Testis (tissue), 5 donors: ENCODE measurements at places on chromosomes 6 and 20. TPM values are rescaled to one million over a fixed set of nuclear protein-coding genes. Genes with fewer than 3 reads are reported as not detected.

GRCh38 chr6:140909156-140909555, 1223.6 kb upstream of the GJE1 start:
- no peak for DNase-seq

SNTA1 gene
- 135 TPM for total RNA-seq

DNA sequence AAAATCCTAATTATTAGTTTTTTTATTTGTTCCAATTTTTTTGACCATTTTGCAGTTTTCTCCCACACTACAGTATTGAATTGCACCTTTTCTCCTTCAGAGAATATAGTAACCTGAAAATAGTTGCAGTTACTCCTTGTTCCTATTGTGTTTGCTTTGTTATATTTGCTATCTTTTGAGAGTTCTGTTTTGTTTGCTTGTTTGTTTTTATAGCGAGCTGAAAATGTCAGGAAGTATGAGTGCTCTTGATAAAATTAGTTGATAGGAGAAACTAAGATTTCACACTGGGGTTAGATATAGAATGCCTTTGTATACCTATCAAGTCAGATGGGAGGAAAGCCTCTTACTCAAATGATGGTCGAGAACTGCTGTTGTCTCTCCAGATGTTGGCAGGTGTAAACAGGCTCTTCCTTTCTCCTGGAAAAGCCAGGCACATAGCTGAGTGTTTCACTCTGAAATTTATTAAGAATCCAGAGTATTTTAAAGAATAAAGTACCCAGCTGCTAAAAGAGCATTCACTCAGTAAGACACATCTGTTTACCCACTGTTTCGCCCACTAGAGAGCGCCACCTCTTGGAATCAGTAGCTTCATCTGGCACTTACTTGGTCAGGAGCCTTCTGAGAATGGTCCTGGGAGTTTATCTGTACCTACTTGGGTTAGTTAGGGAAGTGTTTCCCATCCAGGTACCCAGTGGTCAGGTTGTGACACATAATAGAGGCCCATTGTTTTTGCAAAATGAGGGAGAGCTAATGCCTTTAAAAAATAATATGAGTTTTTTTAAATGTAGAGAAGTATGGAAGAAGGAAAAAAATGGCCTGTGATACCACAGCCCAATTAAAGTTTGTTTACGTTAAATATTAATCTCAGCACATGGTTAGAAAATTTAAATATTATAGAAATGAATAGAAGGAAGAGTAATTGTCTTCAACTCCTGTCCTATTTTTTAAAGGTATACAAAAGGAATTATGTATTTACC, 11.2 kb downstream of the NT5DC1 start:
- DNase-seq: peak; percentile 46

- peak; percentile 31 for DNase-seq
These were observed 203.0 kb upstream of the TBX18 start for GRCh38 chr6:84967389-84967788.

- no peak for DNase-seq
These were observed 374.0 kb upstream of the NOX3 start for GRCh38 chr6:155829646-155830045.

FBXO9 gene
- total RNA-seq: 75.1 TPM

SNX9 gene
- total RNA-seq: 26.0 TPM

- DNase-seq: no peak
These were observed 11.7 kb upstream of the SULF2 start for GRCh38 chr20:47796971-47797370.

DNA sequence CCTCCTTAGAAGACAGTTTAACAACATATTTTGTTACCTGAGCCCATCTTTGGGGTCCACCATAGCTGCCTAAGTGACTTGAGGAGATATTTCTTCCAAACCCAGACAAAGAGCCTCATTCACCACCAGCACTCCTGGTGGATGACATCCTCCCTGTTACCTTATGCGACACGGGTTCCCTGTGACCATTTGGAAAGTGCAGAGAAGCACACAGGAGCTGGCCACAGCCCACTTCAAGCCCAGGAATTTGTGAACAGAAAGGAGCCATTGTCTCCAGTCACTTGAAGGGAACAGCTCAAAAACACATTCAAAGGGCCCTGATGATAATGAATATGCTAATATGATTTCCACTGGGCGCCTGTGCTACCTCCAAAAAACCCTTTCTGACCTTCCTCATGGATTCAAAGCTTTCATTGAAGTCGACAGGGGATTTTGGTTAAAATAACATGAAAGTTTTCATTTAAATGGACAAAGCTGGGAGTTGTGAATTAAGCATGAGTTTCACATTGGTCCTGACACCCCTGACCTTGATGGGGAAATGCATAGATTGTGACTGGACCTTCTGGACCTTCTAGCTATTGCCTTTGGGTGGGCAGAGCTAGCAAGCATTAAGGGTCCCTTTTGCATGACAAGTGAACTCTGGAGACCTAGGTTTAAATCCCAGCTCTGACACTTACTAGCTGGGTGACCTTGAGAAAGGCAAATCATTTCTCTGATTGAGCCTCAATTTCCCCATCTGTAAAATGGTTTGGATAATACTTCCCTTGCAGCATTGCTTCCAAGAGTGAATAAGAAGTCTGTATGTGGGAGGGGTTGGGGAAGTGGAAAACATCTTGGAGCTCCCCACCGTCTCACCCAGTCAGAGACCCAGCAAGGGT, 83.3 kb upstream of the SIRPA start:
- no peak for DNase-seq

DNA sequence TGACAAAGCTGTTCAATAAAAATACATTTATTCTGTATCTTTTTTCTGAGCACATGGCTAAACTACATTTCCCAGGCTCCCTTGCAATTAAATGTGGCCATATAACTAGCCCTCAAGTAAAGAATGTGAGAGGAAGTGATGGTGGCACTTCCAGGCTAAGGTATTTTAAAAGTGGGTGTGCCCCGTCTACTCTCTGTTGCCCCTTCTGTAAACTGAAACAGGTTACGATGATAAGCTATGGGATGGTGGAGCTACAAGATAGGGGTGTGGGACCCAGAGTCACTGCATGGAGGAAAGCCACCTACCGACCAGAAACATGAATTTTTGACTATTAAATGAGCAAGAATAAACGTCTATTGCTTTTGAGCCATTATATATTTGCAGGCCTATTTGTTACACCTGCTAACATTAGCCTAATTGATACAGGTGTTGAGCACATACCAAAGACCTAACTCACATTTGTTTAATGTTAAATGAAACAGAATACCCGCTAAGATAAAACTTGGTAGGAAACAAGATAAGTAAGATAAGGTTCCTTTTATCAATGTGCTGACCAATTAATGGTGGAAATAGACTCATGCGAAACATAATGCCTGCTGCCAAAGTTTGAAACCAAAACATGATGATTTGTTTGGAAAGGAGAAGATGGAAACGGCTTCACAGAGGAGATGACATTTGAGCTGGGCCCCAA, 3.1 kb downstream of the FYN start:
- DNase-seq: no peak

MAP7 gene
- total RNA-seq: 38.5 TPM

MAS1 gene
- total RNA-seq: 0.39 TPM

GRCh38 chr6:145278163-145278807, 457.0 kb downstream of the EPM2A start:
- DNase-seq: no peak

GRCh38 chr6:155771822-155772221, 316.2 kb upstream of the NOX3 start:
- DNase-seq: no peak

DNA sequence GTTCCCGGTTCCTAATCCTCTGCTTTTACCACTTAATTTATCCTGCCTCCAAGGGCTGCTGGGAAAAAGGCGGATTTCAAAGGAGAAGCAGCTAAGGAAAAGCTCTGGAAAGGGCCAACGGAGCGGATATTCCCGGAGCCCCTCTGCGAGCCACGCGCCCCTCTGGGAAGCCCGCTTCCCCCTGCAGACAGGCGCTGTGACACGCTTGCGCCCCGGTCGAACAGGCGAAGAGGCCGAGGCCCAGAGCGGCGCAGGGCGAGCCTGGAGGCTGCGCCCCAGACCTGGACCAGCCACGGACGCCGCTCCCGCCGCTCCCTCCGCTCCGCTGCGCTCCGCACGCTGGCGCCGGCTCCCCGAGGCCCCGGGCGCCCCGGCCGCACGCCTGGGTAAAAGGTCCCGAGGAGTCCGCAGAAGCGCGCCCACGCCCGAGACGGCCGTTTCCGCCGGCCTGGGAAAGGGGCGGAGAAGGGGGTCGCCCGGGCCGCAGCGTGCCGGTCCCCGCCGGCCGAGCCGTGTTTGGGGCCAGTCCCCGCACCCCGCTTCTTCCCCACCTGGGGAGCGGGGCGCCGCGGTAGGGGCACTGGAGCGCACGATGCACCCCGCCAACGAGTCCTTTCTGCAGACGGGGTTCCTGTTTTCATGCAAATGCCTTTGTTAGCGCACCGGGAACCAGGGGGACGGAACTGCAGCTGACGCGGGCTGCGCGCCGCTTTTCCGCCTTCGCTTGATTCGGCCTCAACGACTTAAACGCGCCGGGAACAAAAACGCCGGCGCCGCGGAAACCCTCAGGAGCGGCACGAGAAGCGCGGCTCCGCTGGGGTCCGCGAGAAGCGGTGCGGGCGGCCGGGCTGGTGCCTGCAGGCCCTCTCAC, 91.9 kb upstream of the SIRPA start:
- peak; percentile 60 for DNase-seq

- DNase-seq: peak; percentile 70
These were observed 111.2 kb upstream of the MMS22L start for GRCh38 chr6:97394160-97394748.

DNA sequence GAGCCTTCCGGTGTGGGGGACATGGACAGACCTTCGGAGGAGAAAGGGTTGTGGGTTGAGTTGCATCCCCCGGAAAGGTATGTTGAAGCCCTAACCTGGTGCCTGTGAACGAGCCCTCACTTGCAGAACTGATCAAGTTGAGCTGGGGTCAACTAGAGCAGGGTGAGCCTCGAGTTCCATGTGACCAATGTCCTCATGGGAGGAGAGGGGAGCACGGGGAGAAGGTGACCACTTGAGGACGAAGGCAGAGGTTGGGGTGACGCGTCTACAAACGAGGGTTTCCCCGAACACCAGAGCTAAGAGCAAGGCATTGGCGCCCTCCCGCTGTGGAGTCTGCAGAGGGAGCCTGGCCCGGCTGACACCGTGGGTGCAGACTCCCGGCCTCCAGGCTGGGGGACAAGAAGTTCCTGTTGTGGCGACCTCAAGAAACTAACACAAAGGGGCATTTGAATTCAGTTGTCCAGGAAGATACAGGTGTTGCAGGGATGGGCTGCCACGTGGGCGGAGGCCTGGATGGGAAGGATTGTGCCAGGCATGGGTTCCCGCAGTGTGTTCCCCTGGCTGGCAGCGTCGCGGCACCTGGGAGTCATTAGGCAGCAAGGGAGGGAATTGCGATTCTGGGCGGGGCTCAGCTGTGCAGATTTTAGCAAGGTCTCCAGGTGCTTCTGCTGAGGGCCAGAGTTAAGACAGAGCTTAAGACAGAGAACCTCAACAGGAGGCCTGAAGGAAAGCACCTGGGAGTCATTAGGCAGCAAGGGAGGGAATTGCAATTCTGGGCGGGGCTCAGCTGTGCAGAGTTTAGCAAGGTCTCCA, 20.4 kb upstream of the UNC93A start:
- no peak for DNase-seq

- no peak for DNase-seq
These were observed 42.2 kb downstream of the PPP1R14C start for GRCh38 chr6:150184850-150185731.

GRCh38 chr6:4901386-4902061, 102.3 kb downstream of the RPP40 start:
- DNase-seq: no peak

DNA sequence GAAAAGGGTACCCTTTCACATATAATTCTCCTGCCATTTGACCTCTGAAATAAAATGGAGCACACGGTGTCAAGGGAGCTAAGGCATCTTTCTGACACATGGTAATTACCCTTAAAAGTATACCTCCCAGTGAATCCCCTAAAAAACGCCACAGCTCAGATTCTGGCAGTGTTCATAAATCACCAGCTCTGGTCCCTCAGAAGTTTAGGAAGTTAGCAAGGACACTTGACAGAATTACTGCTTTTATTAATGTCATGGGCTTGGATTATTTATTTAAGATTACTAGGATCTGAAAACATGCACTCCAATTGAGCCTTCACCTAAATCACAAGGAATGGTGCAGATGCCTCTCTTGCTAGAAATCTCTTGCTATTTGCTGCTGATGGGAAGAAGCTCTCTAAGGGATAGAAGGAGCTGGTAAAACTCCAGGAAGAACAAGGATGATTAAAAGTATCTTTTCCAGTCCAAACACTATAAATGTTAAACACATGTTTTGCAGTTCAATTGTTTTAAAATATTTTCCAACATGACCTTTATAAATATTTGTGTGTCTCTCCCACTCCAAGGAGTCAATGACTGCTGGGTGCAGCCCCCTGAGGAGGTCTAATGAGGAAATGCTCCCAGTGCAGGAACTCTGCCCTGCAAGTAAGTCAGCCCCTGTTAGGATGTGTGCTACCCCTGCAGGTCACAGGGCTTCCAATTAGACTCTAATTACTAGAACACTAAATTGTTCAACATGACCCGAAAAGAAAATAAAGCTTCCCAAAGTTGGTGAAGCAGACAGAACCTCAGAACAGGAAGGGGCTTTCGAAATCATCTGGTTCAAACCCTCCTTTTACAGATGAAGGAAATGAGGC, 230.3 kb downstream of the TFAP2A start:
- DNase-seq: no peak

GRCh38 chr20:7868108-7868507, 72.2 kb downstream of the HAO1 start:
- DNase-seq: no peak

INSM1 gene
- total RNA-seq: 2.7 TPM

STX11 gene
- total RNA-seq: 9.5 TPM

DNA sequence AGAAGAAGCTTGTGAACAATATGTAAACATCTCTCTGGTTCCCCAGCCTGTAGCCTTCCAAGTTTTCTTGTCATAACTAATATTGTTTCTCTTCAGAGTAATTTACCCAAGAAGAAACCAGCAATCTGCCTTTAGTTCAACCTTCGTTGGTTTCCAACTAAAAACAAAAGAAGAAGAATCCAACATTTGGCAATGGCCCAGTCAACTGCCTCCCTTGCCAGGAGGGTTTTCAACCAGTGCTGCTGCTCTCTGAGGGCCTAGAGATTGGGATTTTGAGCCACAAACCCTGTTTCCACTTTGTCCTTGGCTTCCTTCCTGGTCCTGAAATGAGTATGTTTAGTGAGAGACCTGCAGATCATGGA, 395.8 kb upstream of the CNR1 start:
- DNase-seq: no peak

DNA sequence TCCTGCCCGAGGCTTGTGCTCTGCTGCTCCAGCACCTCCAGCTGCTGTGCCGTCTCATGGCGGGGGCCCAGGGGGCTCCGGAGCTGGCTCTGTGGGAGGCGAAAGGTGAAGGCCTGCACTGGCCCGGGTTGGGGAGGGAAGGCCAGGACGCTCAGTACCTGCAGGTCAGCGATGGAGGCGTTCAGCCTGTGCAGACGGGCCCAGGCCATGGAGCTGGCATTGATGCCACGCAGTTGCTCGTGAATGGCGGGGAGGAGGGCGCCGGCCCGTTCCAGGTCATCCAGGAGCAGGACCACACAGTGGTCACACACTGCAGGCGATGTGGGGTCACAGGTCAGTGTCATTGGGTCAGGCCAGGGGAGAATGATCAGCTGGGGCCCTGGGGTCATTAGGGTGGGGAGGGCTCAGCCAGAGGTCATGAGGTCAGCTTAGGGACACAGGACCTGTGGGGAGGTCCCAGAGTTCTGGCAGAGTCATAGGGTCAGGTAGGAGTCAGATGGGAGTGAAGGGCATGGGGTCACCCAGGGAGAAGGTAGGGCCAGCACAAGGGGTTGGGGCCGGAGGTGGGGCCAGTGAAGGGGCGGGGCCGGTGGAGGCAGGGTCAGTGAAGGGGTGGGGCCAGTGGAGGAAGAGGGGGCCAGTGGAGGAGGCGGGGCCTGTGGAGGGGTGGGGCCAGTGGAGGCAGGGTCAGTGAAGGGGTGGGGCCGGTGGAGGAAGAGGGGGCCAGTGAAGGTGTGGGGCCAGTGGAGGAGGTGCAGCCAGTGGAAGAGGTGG, 18.0 kb downstream of the ADRM1 start:
- no peak for DNase-seq
